Colonic mucosa (tissue), 4 donors: ENCODE measurements at places on chromosomes 16 and 17. TPM values are rescaled to one million over a fixed set of nuclear protein-coding genes. Genes with fewer than 3 reads are reported as not detected.

The CACNA1H gene
- total RNA-seq = 14.6 TPM

The DRC3 gene
- 1.1 TPM for total RNA-seq

The MYH1 gene
- total RNA-seq = not detected

The SUMO2 gene
- 319 TPM for total RNA-seq

The EVPL gene
- total RNA-seq = 31.1 TPM

DNA sequence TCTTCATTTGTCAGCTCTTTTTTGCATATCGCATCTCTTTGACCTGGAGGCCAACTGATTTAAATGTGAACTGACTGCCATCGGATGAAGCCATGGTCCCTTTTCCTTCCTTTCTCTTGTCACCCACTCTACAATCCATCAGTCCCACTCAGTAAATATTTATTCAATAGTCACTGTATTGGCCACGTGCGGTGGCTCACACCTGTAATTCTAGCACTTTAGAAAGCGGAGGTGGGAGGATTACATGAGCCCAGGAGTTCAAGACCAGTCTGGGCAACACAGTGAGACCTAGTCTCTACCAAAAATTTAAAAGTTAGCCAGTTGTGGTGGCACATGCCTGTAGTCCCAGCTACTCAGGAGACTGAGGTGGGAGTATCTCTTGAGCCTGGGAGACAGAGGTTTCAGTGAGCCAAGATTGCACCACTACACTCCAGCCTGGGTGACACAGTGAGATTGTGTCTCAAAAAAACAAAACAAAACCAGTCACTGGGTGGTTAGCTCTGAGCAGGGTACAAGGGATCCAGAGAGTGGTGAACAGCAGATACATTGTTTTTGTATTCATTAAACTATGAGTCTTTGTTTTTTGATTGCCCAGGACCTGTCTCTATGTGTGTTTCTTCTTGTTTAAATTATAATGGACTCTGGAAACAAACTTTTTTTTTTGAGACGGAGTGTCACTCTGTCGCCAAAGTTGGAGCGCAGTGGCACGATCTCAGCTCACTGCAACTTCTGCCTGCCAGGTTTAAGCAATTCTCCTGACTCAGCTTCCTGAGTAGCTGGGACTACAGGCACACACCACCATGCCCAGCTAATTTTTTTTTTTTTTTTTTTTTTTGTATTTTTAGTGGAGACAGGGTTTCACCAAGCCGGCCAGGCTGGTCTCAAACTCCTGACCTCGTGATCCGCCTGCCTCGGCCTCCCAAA is 6.9 kb downstream of the PHAF1 start:
- no peaks in the 10 kb centered on the region for H3K36me3 ChIP-seq
- no peak overlapping the region for H3K4me3 ChIP-seq
- peaks cover 7% of the 10 kb centered on the region for H3K4me1 ChIP-seq
- H3K27ac ChIP-seq = no peak overlapping the region

DNA sequence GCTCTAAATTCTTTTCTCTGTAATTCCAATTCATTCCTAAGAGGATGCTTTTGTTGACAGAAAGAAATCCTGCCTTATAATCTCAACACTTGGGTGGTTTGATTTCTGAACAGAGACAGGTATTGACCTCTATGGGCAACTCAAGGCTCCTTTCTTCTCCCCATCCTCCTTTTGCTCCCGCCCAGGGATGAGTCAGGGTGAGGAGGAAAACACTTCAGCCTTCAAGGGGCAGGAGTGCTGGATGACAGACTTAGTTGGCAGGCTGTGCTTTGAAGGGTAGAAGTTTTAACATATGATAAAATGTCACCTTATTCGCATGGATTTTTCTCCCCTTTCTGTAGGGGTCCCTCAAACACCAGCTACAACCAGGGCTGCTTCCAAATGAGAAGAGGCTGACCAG is 16.7 kb upstream of the TOM1L1 start:
- no peaks in the 10 kb centered on the region for H3K36me3 ChIP-seq
- H3K27ac ChIP-seq = no peak overlapping the region
- DNase-seq = no peak
- no peak overlapping the region for H3K4me3 ChIP-seq

DNA sequence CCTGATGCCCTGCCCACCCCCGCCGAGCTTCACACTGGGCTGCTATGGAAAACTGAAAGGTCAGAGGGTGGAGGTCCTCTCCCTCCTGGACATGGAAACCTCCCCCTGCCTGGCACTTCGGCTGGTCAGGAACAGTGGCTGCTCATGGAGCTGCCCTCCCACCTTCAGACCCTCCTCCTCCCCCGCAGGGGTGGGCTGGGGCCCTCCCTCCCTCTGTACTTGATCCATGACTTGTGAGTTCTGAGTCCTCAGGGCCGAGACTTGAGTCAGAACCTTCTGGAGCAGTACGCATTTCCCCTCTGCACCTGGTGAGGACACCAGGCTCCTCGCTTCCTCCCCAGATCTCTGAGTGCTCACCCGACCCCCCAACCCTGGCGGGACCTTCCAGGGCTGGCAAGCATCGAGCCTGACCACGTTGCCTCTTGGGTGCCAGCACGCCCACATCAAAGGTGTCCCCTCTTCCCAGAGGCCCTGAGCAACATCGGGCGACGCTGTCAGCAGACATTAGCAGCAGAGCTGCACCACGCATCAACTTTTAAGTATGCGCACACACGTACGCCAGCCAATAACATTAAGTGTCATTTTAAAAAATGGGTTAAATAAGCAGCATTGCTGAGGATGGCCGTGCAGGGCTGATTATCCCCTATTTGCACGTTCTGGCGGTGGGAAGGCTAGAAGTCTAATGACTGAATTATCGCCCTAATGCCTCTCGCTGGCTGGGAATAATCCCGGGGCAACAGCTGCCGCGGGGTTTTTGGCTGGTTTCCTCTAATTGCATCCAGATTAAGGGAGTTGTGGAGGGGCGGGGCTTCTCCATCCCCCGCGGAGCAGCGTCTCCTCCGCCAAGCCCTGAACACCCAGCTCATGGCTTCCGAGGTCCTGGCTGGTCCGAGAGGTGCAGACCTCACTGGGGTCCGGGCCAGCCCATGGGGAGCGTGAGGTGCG is 98.0 kb downstream of the TBC1D16 start:
- H3K4me3 ChIP-seq = no peak overlapping the region
- no peaks in the 10 kb centered on the region for H3K27me3 ChIP-seq

- H3K4me3 ChIP-seq = no peak overlapping the region
- no peak for DNase-seq
- H3K27me3 ChIP-seq = no peaks in the 10 kb centered on the region
- H3K27ac ChIP-seq = no peak overlapping the region
- no peaks in the 10 kb centered on the region for H3K36me3 ChIP-seq
These were observed 108.5 kb downstream of the SDK2 start for GRCh38 chr17:73535746-73536145.
